Right ventricle myocardium inferior (tissue), 1 donor: ENCODE measurements at places on chromosomes 1 and 21. TPM values are rescaled to one million over a fixed set of nuclear protein-coding genes. Genes with fewer than 3 reads are reported as not detected.
A peak's percentile ranks its signal among the peaks of the same experiment; 100 is the strongest.

GRCh38 chr1:52632732-52633290 is at the start of gene SHISAL2A:
SHISAL2A (plus strand) TSS chr1:52633168; CDS start chr1:52633494, 326 bp downstream.
- peak; percentile 82 for DNase-seq

GRCh38 chr1:14667651-14667984 is 69.1 kb downstream of the KAZN start:
- no peak for DNase-seq

DNA sequence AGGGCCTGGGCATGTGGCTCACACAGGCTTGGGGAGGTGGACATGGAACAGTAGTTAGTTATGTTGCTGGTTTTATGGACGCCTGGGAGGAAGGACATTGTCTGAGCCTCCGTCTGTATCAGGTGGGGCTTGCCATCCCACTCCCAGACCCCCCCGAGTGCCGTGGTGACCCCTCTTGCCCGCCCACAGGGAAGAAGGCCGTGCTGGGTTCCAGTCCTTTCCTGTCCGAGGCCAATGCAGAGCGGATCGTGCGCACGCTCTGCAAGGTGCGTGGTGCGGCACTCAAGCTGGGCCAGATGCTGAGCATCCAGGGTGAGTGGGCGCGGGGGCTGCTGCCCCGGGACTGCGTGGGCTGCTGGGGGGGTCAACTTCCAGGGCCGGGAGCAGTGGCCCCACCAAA is 41.7 kb downstream of the COQ8A start:
- no peak for DNase-seq

GRCh38 chr1:189149547-189150375 is 1327.9 kb downstream of the BRINP3 start:
- DNase-seq = no peak

GRCh38 chr1:15962671-15963362 is 13.1 kb downstream of the ZBTB17 start:
- DNase-seq = no peak

DNA sequence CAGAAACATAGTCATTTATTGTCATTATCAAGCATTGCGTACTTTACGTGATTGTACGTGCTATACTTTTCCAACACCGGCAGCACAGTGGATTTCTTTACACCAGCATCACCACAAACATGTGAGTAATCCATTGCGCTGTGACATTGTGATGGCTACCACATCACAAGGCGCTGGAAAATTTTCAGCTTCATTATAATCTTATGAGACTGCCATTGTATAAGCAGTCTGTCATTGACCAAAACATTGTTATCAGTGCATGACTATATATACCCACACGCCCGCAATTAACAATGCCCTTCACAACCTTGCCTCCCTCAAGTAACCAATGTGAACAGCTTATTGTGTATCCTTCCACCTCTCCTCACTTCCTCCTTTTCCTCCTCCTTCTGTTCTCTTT is 137.6 kb downstream of the ZZZ3 start:
- no peak for DNase-seq

- no peak for DNase-seq
These were observed 1.4 kb downstream of the AVPR1B start for GRCh38 chr1:206115791-206116190.

DNA sequence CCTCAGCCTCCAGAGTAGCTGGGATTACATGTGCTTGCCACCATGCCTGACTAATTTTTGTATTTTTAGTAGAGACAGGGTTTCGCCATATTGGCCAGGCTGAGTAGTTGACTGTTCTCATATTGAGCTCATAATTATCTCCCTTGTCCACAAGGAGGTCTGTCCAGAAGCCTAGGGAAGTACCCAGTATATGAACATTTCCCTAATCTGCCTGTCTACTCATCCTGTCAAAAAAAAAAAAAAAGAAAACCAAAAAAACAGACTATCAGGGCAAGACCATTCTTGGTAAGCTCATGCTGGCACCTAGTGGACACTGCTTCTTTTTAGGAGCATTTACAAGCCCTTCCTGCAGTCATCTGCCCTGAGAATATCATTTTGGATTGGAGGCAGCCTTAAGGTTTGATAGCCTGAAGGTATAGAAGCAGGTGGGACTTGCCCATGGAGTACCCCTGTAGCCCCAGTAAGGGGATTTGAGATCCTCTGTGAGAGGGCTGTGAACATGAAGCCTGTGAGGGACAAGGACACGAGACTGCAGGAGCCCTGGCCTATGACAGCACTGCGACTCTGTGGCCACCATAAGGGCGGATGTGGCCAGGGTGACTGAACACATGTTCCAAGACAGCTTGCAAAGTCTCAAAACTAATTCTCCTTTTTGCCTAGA is 10.8 kb upstream of the DUSP12 start:
- DNase-seq = peak; percentile 76

DNA sequence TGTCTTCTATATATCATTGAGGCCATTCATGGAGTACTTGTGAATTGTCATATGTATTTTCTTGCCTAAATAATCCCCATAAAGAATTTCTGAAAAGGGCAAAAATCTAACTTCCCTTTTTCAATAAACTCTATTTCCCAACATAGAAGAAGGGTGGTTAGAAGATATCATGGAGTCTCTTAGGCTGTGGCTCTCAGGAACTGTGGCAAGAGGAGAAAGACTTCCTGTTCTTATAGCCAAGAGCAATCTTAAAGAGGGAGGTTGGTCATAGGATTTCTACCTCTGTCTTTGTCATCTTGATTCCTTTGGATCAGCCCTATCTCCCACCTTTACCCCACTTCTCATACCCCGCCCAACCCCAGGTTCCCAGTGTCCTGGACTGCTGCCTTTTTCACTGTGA is 175.8 kb downstream of the TYW3 start:
- DNase-seq = no peak

DNA sequence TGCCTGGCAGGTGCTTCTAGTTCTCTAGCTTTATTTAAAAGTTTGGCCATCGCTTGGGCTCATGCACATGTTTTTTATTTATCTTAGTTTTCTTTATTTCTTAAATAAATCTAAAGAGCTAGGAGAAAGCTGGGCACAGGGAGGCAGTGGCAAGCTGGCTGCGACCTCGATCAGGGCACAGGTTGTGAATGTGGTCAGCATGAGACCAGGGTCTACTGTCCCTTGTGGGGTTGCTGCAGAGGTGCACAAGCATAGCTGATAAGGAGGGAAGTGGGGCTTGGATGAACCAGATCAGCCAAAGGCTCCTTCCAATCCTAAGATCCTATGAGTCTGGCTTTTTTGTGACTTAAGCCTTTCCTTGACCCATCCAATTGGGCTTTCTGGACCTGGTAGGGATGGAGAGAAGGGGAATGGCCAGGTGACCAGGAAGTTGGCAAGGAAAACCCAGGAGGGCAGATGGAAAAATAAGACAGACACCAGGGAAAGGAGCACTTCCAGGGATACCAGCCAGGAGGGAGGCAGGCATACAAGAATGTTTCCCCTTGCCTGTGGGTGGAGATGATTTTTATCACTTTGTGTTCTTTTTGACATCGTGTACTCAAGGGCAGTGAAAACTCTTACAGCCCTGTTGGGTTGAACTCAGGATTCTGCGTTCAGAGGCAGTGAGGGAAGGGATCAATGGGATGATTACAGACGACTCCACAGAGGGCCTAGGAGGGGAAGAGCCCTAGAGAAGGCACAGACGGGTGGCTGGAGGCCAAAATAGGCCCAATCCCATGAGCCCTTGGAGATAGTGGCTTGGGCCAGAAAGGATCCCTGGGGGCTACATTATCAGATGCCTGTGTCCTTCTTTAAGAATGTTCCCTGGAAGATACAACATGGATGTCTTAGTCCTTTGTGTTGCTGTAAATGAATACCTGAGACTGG is 8.5 kb downstream of the CYP4B1 start:
- DNase-seq = no peak

DNA sequence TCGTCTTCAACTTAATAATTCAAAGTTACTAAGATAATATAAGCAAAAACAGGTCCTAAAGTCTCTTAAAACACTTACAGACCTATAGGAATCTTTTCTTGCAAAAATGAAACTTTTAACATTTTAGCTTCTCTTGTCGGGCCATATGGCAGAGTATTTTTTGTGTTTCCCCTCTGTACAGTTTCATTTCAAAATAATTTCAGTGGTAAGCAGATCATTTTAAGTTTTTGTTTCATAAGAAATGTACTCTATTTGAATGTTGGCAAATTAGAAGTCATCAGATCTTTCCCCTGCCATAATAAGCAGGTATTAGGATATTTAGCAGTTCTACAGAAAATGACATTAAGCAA is 37.9 kb downstream of the RGL1 start:
- no peak for DNase-seq

DNA sequence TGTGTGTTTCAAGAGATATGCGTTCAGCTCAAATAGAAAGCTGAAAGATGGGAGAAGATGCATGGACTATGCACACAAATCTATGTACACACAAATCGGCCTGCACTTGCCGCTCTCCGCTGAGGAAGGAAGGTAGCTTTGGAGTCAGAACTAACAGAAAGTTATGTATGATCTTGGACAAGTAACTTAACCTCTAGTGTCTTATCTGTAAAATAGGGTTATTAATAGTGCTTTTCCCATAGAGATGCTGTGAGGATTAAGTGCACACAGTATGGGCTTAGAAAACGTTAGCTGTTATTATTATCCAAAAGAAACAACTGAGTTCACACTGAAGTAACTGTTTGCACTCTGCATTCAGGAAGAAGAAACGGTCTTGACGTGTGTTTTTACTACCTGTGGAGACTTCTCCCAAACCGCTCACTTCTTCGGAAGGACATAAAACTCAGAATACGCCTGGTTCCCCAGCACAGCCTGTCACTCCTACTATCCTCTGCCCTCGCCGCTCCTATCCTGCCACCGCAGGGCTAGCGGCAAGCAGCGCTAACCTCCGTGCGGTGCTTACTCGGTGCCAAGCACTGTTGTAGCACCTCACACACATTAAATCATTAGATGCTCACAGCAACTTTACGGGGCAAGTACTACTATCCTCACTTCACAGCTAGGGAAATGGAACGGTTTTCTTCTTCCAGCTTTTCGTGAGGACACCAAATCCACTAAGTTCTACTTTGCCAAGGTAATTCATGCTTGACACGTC is 1.3 kb downstream of the TGFBR3 start:
- DNase-seq = no peak

DNA sequence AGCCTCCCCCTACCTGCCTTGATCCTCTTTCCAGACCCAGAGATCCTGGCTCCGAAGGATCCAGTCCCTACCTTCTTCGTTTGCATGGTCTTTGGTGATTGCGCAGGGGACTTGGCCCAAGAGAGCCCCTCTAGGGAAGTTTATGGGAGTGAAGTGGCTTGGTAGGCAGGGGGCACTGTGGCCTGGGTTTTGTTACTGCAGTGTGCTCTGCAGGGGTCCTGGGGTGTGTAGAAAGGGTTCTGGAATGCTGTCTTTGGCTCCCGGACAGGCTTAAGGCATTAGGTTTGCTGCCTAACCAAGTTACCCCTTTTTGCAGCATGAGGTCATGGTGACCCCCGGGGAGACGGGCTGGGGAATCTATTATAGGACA is 3.8 kb downstream of the ATP8B2 start:
- no peak for DNase-seq

GRCh38 chr1:59156051-59156450 is 140.8 kb upstream of the FGGY start:
- no peak for DNase-seq

- no peak for DNase-seq
These were observed 49.4 kb upstream of the FASLG start for GRCh38 chr1:172609528-172609927.

GRCh38 chr1:58576727-58577653 is at the start of gene TACSTD2:
TACSTD2 (minus strand) TSS chr1:58577252; CDS start chr1:58577156, 96 bp downstream.
- peak; percentile 76 for DNase-seq

DNA sequence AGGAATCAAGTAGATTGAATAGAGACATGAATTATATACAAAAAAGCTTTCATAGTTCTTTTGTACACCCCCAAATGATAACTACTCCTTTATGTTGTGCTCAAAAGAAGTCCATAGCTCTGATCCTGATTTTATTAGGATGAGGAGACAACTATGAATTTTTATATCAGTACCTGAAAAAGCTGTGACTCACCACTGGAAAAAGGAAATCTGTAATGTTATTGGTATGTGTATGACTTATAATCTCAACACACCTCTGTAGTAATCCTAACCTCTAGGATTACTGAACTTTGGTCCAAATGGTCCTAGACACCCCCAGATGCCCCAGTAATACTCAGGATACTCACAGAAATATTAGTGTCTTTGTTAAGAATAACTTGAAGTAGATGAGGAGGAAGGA is 10.2 kb downstream of the PRKAB2 start:
- no peak for DNase-seq

DNA sequence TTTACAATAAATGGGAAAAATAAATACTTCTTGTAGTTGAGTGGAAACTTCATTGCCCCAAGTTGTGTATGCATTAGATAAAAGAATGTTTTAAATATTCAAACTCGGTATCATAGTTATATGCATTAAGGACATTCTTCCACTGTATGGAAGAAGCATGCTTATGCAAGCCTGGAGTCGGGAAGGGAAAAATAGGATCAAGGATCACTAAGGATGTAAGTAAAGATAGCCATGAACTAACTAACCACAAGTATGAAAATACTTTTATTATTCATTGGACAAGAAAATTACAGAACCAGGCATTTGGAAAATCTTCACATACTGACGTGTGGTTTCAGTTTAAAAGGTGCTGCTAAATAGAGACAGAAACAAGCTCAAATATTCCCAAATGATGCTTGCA is 26.9 kb upstream of the DPYD start:
- no peak for DNase-seq

Gene TMPRSS2
- total RNA-seq = not detected

Gene MTARC1
- total RNA-seq = 7.9 TPM

Gene SHISA4
- total RNA-seq = 159 TPM

Gene TRABD2B
- total RNA-seq = 0.57 TPM

Gene ANXA9
- total RNA-seq = not detected

Gene PRDM16
- 12.8 TPM for total RNA-seq

Gene MAP10
- 3.3 TPM for total RNA-seq

Gene PCAT6
- total RNA-seq = 0.54 TPM

Gene ASCL5
- total RNA-seq = not detected

Gene OR2T2
- not detected for total RNA-seq

Gene DCAF8
- total RNA-seq = 142 TPM

Gene PTGER3
- 4.9 TPM for total RNA-seq
